ENCODE measurements at places on chromosomes 16 and 17.
A peak's percentile ranks its signal among the peaks of the same experiment; 100 is the strongest.

DNA sequence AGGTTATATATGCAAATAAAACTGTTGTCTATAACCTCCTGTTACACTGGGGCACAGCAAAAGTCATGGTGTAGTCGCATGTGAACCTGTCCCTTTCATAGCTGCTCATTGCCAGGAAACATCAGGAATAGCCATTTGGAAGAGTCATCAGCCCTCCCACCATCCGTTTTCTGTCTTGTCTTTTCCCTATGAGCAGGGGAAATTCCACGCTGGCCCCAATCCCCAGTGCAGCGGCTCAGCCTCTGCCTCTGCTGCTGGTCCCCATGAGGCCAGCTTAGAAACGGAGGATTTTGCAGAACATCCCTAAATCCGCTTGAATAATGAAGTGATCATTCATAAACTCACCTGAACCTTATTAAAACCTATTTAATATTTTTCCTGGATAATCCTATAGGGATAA lies 10.5 kb downstream of the MAPT start:
- DNase-seq, result no peak

DNA sequence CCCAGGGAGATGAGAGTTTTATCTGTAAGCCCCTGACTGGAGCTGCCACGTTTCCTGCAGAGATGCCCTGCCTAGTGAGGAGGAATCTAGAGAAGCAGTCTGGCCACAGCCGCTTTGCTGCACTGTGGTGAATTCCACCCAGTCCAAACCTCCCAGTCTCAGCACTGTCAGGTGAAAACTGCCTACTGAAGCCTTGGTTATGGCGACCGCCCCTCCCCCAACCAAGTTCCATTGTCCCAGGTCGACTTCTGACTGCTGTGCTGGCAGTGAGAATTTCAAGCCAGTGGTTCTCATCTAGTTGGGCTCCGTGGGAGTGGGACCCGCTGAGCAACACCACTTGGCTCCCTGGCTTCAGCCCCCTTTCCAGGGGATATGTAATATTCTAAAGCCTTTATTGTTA lies 10.2 kb upstream of the LYZL6 start:
- DNase-seq, result no peak

GRCh38 chr16:10067406-10067805 lies 114.8 kb downstream of the GRIN2A start:
- no peak for DNase-seq

DNA sequence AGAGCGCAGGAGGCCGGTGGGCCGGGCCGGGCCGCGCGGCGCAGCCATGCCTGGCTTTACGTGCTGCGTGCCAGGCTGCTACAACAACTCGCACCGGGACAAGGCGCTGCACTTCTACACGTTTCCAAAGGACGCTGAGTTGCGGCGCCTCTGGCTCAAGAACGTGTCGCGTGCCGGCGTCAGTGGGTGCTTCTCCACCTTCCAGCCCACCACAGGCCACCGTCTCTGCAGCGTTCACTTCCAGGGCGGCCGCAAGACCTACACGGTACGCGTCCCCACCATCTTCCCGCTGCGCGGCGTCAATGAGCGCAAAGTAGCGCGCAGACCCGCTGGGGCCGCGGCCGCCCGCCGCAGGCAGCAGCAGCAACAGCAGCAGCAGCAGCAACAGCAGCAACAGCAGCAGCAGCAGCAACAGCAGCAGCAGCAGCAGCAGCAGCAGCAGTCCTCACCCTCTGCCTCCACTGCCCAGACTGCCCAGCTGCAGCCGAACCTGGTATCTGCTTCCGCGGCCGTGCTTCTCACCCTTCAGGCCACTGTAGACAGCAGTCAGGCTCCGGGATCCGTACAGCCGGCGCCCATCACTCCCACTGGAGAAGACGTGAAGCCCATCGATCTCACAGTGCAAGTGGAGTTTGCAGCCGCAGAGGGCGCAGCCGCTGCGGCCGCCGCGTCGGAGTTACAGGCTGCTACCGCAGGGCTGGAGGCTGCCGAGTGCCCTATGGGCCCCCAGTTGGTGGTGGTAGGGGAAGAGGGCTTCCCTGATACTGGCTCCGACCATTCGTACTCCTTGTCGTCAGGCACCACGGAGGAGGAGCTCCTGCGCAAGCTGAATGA lies 606 bp downstream of the THAP11 start:
- DNase-seq, result peak; percentile 48

GRCh38 chr16:76749780-76750375 lies 441.1 kb upstream of the MON1B start:
- no peak for DNase-seq

- no peak for DNase-seq
These were observed 5.6 kb downstream of the CASKIN1 start for GRCh38 chr16:2190659-2191445.

DNA sequence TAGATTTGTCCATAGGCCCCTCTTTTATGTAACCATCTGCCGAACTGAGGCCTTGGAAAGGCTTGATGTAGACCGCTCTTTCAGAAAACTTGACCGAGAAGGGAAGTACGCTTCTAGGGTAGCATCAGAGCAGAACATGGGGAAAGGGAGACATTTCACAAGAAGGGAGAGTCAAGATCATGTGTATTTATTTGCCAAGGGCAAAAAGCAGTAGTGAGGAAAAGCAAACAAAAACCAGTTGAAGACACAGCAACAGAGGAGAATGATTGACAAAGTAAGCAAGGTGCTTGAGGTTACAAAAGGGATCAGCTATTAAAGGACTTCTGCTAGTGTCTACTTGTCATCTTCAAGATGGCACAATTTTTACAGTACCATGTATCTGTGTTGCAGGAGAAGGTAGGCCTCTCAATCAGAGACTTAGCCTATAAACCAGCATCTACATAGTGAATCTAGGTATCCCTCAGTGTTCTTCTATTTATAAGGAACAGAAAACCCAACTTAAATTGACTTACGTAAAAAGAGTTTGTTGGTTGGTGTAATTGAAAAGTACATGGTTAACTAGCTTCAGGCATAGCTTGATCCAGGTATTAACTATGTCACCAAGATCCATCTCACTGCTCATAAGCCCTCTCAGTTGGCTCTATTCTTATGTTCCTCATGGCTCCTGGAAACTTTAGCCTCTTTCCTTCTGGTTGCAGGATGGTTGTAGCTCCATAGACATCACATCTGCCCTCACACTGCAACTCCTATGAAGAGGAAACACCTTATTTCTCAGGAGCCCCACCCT lies 288.4 kb downstream of the IRX3 start:
- DNase-seq, result no peak

DNA sequence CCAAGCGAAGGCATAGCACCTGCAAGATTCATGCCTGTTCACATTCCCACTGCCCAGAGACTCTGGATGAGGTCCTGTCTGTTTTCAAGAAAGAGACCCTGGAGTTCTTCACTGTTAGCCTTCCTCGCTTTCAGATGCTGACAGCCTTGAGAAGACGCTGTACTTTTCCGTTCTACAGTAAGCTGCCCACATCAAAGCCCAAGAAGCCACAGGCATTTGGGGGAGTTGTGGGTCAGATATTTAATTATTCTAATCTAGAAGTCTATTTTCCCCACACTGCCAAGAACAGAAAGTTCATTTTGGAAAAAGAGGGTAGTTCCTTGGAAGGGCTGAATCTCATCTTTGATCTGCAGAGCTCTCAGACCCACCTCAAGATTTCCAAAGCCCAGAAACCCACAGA lies 127.9 kb downstream of the AXIN2 start:
- no peak for DNase-seq

DNA sequence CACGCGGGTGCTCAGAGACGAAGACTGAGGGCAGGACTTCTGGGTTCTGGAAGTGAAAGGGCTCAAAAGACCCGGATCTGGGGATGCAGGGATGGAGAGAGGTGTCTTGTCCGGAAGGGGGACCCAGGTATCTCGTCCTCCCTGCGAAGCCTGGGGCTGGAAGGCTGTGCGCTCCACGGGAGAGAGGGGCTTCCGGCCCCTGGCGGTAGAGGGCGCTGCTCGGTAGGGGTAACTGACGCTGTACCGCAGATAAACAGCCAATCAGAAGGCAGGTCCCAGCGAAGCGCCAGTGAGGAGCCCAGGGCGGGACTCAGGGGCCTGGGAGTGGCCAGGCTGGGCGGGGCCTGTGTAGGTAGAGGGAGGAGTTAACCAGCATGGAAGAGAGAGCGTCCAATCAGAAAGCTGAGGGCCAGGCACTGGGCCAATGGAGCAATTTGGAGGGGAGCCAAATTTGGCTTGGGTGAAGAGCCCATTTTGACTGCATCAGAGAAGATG lies 804 bp downstream of the TGFB1I1 start:
- DNase-seq, result peak; percentile 41

- DNase-seq, result no peak
These were observed 8.3 kb downstream of the PIPOX start for GRCh38 chr17:29051194-29051593.

DNA sequence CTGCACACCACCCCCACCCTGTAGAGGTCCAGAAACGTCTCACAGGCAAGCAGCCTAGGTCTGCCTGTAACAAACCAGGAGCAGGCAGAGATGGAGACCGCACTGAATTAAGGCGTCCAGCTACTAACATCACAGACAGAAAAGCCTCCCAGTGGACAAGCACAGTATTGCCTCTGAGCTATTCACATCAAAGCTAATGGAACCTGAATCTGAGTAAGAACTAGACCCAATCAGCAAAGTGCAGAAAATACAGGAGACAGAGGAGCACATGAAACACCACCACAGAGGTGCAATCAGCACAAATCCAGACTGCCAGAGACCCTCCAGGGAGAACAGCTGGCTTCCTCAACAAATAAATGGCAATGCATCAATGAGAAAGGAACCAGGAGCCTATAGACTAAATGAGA lies 22.2 kb upstream of the PEMT start:
- peak; percentile 50 for DNase-seq
